ENCODE measurements at places on chromosomes 12 and 14.

- DNase-seq = no peak
Measured at GRCh38 chr14:57732463-57733285, 133.2 kb downstream of the SLC35F4 start.

DNA sequence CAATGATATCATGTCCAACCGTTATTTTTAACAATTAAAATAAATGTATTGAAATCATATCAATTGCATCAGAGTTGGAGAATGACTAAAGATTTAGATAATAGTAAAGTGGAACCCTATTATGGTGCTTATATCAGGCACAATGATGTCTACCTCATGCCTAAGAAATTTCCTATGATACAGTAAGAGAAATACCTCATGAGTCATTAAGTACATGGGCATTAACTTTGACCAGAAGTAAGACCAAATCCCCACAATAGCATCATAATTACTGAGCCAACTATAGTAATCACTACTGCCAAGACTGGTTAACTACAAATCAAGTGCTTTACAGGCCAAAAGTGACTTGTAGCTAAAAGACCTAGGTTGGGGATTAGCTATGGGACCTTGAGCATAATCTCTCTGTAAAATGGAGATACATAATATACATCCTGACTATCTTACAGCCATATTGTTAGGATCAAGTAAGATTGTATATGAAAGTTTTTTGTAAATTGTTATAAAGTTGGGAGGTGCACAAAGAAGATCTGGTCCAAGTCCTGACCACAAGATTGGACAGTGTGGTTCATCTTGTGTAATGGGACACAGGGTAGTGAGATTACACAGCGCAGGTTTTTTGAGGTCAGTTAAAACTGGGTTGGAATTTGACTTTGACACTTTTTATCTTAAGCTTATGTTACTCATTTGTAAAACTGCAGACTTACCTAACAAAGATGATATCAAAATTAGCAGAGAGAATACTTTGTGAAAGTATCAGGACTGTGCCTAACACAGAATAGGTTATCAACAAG lies 60.5 kb downstream of the ERGIC2 start:
- DNase-seq = no peak

- no peak for DNase-seq
Measured at GRCh38 chr12:4626543-4626942, 22.3 kb downstream of the AKAP3 start.

DNA sequence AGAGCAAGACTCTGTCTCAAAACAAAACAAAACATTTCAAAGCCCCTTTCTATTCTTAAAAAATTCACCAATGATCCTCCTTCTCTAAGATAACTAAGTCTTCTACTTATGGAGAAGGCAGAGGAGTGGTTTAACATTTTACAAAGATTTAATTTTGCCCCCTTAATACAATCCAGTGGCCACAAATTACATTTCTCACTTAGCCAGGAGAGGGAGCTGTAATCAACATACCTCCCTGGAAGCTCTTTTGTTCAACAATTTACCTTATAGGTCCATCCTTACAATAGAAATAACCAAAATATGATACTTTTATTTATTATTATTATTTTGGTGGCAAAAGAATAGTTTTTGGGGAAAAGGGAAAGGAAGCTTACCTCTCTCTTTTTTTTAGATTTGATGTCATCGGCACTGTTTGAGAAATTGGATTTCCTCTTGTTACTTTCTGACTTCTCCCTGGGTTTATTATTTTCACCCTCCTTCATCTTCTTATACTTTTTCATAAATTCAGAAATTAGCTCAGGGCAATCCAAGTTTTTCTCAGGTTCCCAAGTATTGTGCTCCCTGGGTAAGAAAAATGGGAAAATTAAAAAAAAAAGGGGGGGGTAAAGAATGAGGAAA lies 28.1 kb downstream of the CBX5 start:
- peak; percentile 31 for DNase-seq

DNA sequence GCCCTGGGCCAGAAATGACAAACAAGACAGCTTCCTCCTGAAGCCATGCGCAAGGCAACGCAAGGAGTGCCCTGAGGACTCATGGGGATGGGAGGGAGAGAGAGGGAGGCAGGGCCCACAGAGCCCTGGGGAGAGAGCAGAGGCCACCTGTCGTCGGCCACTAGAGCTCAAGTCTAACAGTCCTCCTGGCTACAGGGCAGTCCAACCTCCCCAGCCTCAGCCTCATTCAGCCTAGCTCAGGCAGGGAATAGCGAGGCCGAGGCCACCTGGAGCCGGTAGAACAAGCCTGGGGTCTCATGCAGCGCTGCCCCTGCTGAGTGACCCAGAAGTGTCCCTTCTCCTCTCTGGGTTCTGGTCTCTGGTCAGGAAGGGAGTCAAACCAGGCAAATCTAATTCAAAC lies 69.5 kb downstream of the BCL11B start:
- no peak for DNase-seq

GRCh38 chr12:79549531-79550271 lies 141.1 kb downstream of the PAWR start:
- no peak for DNase-seq

DNA sequence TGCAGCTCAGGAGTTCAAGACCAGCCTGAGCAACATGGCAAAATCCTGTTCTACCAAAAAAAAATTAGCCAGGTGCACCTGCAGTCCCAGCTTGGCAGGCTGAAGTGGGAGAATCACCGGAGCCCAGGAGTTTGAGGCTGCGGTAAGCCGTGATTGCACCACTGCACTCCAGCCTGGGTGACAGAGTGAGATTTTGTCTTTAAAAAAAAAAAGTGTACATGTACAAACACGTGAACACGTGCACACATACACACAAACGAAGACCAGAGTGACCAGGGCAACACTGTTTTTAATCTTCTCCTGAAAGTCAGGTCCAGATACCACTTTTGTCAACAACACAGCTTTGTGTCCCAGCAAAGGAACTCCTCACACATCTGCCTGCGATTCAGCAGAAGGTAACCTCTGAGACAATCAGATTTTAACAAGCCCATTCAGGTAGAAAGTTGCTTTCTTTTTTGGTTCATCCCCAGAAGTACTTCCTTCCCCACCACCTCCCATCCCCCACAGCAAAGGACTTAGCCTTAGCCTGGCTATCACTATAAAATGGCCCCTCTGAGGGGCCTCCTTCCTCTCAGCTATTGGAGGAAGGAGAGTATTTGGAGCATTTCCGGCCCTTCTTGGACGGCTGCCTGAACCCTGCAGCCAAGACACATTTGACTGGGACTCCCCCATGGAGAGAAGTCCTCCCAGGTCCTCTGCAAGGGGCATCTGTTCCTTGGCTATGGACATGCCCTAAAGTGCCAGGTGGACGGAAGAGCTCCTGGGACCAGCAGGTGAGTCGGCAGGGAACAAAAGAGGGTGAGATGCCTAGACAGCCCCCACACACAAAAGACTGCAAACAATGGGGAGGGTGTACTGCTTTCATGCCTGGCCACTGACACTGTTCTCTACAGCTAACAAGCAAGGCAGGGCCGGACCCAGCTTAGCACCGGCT lies 9.8 kb downstream of the CTDSP2 start:
- DNase-seq = peak; percentile 70

Measured in activated CD8-positive, alpha-beta T cell treated with anti-CD3 and anti-CD28 coated beads, Interleukin-2, amount 10 ng/mL, durations not matched to agents 7 days and 5 days (primary cell).